ENCODE measurements at places on chromosomes 12 and 14. TPM values are rescaled to one million over a fixed set of nuclear protein-coding genes. Genes with fewer than 3 reads are reported as not detected.

PMCH gene
- polyA plus RNA-seq: 0.27 TPM

SETD1B gene
- 12.3 TPM for polyA plus RNA-seq

TSHR gene
- polyA plus RNA-seq: 0.18 TPM

DNA sequence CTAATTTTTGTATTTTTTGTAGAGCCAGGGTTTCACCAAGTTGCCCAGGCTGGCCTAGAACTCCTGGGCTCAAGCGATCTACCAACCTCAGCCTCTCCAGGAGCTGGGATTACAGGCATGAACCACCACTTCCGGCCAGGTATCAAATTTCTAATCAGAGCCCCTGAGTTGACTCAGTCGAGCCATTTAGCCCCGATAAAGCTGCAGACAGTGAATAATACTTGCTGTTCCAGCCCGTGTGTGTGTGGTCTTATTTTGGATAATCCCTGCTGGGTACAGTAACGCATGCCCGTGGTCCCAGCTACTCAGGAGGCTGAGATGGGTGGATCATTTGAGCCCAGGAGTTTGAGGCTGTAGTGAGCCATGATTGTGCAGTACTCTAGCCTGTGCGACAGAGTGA is 57.0 kb downstream of the TEAD4 start:
- DNase-seq: no peak

DNA sequence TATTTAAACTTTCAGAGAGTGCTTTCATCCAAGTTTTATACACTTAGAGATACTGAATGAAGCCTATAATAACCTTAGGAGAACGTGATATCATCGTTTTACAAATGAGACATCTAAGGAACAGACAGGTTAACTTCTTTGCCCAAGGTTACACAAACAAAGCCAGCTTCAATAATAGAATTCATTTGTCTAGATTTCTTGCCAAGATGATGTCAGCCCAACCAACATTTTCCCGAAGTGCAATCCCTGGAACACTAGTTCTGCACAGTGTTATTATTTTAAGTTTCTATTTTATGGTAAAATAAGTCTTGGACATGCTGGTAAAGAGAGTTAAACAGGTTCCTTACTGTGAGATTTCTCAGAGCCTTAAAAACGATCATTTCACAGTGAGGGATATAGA is 174.6 kb downstream of the SLC25A21 start:
- no peak for DNase-seq

DNA sequence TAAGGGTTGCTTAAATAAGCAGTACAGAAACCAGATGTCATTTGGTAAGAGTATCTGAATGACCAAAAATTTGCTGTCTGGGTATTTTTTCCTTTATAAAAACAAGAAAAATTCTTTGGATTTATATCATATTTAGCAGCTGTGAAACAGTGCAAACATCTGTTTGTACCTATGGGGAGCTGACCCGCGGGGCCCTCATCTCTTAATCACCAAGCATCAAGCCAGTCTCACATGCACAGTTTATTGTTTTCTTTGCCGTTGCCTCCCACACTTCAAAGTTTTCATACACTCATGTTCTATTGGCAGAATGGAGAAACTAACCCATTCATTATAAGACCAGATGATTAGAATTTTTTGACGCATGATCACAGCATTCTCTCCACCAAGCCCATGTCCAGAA is 142.2 kb downstream of the BMP4 start:
- DNase-seq: no peak

- DNase-seq: no peak
Observed at GRCh38 chr12:107288414-107289127, 195.2 kb upstream of the CRY1 start.

DNA sequence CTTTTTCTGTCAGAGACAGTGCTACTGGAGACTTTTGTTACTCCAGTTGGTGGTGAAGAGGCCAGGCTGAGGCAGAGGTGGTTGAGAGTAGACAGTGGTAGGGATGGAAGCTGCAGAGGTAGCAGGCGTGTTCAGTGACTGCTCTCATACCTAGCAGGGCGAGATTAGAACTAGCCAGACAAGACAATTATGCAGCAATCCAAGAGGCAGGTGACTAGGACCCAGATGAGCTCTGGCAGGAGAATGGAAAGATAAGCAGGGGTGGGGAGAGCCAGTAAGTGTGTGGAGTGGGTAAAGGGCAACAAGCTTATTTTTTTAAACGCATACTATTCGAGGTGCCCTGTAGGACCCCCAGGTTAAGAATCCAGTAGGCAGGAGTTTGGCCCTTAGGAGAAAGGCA is 4.8 kb downstream of the PPP1R36 start:
- DNase-seq: no peak

DNA sequence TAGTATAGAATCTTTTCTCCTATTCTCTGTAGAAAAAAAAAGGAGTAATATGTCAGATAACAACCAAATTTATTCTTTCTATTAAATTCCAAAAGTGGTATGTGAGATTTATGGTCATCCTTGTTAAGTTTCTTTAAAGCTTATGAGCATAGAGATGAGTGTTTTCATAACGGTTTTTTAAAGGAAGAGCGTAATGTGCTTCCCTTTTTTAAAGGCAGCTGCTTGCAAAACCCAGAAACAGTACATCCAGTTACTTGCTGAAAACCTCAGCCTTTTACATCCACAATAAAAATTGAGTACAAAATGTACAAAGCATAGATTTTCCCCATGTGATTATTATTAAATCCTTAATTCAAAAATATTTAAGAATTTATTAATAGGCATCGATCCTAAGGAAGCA is 53.6 kb upstream of the CD163 start:
- DNase-seq: no peak

DNA sequence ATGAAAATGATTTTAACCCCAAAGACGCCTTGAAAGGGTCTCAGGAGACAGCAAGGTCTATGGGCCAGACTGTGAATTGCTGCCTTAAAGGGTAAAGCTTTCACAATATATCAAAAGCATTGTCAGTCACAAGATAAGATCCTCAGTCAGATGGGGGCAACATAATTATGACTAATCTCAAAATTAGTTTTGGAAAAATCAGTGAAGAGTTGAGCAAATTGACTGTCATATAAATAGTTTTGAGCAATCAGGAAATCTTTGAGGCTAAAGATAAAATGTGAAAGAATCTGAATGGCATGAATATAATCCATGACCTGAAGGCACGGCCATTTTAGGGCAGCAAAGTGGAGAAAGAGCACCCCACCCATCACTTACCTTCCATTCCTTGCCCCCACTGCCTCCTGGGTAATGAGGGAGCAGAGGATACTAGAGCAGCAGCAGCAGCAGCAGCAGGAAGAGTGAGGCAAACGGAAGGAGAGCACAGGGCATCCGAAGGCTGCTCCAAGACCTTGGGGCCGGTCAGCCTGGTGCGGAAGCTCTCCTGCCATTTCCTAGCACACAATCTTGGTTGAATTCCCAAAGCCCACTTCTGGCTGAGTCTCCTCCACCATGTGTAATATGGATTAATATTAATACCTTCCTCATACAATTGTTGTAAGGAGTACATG is 7.0 kb downstream of the STON2 start:
- DNase-seq: no peak

DNA sequence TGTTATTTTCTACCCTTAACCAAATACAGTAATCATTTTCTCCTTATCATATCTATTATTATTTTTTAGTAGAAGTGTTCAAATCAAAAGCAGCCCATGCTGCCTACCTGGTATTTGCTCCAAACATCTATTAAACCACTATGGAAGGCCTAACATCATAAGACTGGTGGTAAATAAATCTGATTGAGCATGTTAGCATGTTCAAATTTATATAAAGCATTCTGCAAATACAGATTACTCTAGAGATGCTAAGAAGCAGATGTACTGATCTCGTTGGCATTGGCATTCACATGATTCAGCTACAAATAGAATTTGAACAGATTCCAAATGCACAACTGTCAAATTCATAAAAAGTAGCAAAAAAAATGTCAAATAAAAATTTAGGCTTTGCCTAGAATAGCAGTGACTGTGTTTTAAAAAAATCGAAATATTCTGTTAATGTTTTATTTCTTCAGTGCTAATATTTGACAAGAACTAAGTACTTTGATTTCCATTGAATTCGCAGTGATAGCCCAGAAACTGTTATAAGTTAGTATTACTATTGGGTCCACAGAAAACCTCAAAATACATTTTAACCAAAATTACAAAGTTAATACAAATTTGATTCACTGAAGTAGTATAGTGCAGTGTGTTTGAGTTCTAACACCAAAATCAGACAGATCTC is 9.4 kb upstream of the OSBPL8 start:
- no peak for DNase-seq

- no peak for DNase-seq
Observed at GRCh38 chr12:72133497-72134055, 138.6 kb upstream of the TRHDE start.

DNA sequence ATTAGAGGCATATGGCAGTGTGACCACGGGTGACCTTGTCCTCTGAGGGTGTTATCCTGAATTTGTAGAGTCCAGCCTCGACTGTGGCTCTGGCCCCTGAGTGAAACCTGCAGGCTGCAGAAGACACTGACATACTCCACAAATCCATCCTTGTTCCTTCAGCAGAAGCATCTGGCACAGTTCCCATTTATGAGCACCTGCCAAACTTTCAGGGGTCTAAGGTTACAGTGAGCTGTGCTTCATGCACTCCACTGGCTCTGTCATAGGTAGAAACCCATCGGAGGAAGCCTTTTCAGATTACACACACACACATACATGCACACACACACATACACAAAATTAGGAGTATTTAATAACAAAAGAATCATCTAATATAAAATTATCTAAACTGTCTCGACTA is 13.6 kb upstream of the NUAK1 start:
- DNase-seq: no peak

GRCh38 chr12:62631471-62632410 is 165.1 kb downstream of the MON2 start:
- DNase-seq: peak; percentile 54

GRCh38 chr12:91194500-91194899 is 11.9 kb upstream of the DCN start:
- DNase-seq: no peak

GRCh38 chr12:50055831-50056638 is 1.4 kb upstream of the ASIC1 start:
- DNase-seq: no peak

Data from right lung (tissue), 10 donors.